ENCODE measurements at places on chromosomes 2 and 18.
A peak's percentile ranks its signal among the peaks of the same experiment; 100 is the strongest.

DNA sequence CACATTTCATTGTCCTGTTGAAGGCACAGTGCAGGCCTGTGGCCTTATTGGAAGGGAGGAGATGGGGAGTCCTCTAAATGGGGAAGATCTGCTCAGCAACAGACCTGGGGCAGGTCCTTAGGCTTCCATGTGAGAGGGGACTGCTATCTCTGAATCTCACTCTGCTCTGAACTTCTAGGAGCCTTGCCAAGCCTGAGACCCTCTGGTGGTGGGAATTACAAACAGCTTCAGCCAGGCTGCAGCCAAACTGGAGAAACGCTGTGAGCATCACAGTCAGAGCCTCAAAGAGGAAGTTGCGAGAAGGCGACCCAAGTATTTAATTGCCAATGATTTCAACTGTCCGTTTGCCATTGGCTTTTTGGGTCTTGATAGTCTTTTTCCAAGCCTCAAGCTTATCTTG is 66.8 kb upstream of the MC2R start:
- DNase-seq = no peak

- DNase-seq = peak; percentile 15
These were observed 5.9 kb downstream of the LMAN1 start for GRCh38 chr18:59353079-59353680.

GRCh38 chr18:13445241-13445897 is 226.8 kb downstream of the LDLRAD4 start:
- no peak for DNase-seq

- DNase-seq = no peak
These were observed 1.0 kb downstream of the EPHA4 start for GRCh38 chr2:221571025-221571550.

DNA sequence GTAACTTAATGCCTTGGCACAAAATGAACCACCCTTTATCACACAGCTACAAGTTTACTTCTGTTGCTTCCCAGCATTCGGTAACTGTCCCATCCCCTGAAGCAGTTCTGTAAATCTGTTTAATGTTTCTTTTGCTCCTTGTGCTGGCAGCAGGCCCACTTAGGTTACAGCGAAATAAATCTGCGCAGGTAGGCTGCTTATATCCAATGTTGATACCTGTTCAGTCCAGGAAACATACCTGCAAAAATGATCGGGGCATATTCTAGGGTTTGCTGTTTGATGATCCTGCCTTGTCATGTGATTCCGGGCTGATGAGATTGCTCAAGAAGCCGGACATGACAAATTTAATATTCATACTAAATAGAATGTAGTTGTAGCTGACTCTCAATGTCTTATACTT is 23.3 kb downstream of the PELI1 start:
- DNase-seq = no peak

DNA sequence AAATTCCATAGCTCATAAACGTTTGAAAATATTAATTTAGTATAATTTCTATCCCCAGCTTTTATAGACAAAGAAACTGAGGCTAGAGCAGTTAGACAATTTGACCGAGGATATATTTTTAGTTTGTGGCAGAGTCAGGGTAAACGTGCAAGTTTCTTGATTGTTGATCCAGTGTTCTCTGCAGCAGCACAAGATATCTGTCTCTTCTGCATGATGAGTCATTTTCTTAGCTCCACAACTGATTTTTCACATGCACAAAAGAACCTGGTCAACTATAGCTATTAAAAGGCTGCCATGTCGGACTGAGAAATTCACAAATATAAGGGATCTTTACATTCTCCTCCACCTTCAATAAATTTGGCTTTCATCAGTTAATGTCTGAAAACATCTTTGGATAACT is 143.4 kb upstream of the CYP26B1 start:
- no peak for DNase-seq

DNA sequence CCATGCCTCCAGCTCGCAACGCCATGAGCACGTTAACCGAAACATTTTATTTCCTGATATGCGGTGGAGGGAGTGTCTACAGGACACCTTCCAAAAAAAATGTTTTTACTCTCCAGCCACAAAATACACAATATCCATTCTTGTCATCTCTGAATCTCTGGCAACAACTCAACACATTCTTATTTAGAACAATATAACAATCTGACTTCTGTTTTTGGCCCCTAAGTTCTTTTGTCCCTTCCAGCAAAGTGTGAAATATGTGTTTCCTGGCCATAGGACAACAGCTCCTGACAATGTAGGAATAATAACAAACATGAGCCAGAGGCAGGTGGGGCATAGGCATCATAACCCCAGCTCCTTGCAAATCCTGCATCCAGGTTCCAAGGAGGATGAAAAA is 163.0 kb downstream of the DDX1 start:
- DNase-seq = no peak
